ENCODE measurements at places on chromosomes 2 and 18.

GRCh38 chr18:13376841-13377351, 158.3 kb downstream of the LDLRAD4 start:
- peak; percentile 42 for DNase-seq

- no peak for DNase-seq
These were observed 12.1 kb upstream of the CYBRD1 start for GRCh38 chr2:171509945-171510731.

GRCh38 chr2:187169864-187170263, 278.2 kb downstream of the CALCRL start:
- DNase-seq = no peak

DNA sequence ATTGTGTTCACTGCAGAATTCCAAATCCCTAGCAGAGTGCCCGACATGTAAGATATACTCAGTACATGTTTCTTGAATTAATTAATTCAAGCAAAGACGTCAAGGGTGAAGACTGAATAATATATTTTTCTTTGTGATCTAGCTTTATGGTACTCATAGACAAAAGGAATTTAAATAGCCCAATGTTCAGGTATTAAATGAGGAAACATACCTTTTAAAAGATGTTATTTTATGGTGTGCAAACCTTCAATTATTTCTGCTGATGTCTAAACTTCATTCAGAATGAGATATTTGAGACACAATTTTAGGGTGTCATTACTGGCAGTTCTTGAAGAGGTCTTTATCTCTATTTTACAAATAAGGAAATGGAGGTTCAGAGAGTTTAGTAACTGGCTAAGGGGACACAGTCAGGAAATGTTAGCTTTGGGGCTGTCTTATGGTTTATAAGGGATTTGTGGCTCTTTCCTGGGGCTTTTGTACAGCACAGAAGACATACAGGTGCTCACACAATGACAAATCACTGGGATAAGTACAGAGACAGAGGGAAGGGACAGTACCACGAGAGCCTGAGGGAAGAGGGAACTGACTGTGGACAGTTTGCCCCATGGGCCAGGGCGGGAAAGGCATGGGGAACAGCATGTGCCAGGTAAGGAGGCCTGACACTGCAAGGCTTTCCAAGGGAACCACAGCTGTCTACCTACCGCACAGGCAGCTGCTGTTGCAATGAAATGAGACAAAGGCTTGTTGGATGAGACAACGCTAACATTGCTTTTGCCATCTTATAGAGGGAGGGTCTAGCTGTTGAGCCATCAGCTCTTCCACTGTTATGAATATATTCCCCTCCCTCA, 155.3 kb downstream of the DDX1 start:
- no peak for DNase-seq

DNA sequence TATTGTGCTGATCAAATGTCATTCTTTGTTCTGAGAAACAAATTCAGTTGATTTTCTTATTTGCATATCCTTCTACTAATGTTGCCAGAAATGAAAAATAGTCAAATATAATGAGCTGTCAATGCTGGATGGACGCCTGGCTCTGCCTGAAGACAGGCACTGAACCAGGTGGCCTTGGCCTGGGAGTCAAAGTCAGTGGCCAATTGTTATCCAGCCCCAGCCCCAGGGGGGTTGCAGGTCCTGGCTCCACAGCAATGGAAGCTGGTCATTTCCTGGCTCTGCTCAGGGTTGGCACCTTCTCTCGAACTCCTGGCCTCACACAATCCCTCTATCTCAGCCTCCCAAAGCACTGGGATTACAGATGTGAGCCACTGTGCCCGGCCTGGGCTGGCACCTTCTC, 176.8 kb upstream of the GLI2 start:
- no peak for DNase-seq

DNA sequence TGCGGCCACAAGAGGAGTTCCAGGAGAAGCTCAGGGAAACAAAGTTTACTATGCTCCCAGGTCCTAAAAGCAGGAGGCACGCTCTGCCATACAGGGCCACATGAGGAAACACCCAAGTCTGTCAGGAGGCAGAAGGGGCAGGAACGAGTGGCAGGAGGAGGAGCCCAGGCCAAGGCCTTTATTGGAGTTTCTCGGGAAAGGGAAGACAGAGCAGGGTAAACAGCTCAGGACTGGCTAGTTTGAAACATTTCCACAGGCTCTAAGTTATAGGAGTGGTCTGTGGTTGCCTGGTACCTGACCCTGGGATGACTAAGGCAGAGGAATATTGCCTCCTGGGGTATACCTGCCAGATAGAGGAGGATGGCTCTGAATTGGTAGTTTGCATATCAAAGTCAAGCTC, 3.7 kb upstream of the ZNF638 start:
- DNase-seq = no peak

- no peak for DNase-seq
These were observed 335.3 kb downstream of the RIT2 start for GRCh38 chr18:42780171-42780570.

GRCh38 chr18:44452346-44452745, 228.3 kb upstream of the SETBP1 start:
- no peak for DNase-seq

GRCh38 chr18:76391038-76391437, 104.0 kb downstream of the ZNF516 start:
- DNase-seq = no peak

- no peak for DNase-seq
These were observed 208.1 kb downstream of the MEMO1 start for GRCh38 chr2:31802711-31803110.

GRCh38 chr2:22855081-22855480, 529.9 kb upstream of the KLHL29 start:
- DNase-seq = no peak

DNA sequence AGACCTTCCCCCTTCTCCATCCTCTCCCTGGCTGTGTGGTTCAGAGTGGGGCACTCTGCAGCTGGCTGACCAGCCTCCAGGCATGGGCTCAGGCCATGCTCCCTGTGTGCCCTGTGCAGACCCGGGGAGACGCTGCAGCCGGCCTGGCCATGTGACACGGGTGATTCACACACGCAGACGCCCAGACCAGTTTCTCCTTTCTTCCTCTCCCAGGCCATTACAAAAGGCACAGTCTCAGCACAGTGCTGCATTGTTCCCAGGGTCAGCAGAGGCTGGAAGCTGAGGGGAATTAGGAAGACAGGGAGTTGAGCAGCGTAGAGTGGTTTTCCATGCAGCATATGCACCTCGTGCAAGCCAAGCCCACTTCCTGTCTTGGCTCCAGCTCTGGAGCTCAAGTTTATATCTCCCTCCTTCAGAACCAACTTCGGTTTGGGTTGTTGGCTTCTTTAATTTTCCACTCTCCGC, 288.5 kb downstream of the TNS1 start:
- no peak for DNase-seq

DNA sequence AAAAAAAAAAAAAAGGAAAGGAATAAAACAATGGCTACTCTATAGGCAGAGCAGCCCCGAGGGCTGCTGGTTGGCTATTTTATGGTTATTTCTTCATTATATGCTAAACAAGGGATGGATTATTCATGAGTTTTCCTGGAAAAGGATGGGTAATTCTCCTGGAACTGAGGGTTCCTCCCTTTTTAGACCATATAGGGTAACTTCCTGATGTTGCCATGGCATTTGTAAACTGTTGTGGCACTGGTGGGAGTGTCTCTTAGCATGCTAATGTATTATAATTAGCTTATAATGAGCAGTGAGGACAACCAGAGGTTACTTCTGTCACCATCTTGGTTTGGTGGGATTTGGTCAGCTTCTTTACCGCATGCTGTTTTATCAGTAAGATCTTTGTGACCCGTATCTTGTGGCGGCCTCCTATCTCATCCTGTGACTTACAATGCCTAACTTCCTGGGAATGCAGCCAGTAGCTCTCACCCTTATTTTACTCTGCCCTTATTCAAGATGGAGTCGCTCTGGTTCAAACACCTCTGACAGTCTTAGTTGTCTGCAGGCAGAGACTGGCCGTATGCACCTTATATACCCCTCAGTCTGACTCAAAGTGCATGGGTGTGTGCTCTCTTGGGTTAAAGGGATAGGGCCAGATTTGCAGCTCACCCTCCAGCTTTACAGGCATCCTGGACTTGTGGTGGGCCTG, 57.7 kb downstream of the HAUS1 start:
- no peak for DNase-seq

GRCh38 chr2:217000406-217000805, 140.5 kb upstream of the TNP1 start:
- DNase-seq = no peak

DNA sequence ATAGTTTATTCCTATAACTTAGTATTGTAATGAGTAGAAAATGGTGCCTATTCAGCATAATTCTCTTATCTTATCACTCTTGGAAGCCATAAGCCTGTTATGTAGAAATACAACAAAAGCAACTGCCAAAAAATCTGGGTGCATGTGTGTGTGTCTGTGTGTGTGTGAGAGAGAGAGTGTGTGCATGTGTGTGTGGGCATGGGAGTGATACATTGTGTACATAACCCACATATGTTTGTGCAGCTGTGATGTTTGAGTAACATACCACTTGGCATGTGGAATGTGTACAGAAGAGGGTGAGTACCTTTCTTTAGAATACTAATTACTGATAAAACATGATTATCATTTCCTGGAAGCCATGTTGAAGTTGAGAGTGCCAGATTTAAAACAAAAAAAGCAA, 642.3 kb upstream of the SYT4 start:
- DNase-seq = no peak

DNA sequence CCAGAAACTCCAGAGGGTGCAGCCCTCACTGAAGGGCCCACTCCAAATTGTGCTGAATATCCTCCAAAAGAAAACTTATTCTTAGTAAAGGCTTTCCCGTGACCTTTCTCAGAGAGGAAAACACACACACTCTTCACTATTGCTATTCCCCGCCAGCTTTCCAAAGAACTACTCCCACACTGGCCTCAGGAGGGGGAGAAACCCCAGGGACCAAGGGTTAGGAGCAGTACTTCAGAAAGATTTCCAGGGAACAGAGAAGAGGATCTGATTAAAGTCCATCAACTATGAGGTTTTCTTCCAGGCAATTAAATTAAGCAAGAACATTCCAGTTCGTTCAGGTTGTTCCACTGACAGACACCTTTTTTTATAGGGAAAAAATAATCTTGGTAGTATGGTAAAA, 150.2 kb downstream of the TTC32 start:
- DNase-seq = no peak

GRCh38 chr18:59736061-59736460, 38.8 kb upstream of the CCBE1 start:
- DNase-seq = no peak

DNA sequence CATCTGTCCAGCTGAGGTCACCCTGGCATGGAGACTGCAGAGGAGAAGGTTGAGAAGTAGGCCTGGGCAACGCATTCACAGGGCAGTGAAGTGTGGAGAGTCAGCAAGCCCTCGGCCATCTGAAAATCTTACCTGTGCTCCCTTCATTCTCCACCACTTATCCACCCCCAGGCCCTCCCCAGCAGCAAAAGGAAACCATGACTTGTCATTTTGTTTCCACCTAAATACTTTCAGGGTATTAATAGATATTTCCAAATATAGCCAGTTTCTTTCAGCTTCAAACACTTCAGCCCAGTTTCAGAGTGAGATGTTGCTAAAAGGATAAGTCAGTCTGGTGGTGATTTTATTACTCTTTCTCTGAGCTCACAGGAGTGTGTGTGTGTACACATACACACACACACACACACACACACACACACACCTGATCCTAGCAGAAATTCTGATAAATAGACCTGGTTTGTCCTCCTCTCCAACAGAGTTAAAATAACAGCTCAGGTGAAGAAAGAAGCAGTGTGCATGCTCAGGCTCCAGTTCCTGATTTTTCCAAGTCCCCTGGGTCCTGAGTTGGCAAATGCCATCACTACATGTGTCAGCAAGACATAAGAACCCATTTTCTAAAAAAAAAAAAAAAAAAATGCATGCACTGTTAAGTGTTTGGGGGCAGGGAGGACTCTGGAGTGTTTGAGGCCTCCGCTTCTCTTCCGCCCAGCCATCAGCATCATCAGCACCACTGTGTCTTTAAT, 82.8 kb downstream of the LOXHD1 start:
- no peak for DNase-seq

DNA sequence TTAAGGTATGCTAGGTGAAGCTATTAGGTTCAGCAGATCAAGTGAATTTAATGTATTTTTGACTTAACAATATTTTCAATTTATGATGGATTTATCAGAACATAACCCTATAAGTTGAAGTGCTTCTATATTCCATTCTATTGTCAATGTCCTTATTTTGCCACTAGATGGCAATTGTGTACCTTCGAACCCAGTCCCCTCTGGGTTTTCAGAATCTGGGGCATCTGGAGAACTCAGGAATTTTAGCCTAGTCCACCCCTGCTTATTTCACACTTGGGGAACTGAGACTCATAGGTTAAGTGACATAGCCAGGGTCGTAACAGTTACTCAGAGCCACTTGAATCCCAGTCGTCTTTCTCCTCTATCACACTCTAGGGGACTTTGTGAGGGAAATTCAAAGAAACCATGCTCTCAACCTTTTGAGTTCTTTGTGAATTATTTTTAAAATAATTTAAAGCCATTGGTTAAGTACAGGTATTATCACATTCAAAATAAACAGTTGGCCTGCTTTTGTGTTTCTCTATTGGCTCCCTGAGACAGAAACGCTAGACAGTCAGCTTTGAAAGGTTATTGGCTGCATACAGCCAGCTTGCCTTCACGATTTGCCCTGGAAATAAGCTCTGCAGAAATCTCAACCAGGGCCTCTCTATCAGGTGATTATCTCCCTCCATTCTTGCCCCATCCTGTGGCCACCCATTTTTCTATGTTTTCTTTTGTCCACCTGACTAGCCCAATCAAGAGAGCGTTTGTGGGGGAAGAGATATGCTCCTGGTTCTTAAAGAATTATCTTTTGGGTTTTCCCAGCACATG, 145.0 kb downstream of the TTC27 start:
- no peak for DNase-seq

- no peak for DNase-seq
These were observed 639.8 kb downstream of the TMEM182 start for GRCh38 chr2:103401621-103402020.

- DNase-seq = no peak
These were observed 51.8 kb downstream of the MYO3B start for GRCh38 chr2:170229744-170230143.

GRCh38 chr2:3008561-3008960, 369.1 kb downstream of the EIPR1 start:
- no peak for DNase-seq

- no peak for DNase-seq
These were observed 240.2 kb downstream of the SH3BP4 start for GRCh38 chr2:235191978-235192377.

DNA sequence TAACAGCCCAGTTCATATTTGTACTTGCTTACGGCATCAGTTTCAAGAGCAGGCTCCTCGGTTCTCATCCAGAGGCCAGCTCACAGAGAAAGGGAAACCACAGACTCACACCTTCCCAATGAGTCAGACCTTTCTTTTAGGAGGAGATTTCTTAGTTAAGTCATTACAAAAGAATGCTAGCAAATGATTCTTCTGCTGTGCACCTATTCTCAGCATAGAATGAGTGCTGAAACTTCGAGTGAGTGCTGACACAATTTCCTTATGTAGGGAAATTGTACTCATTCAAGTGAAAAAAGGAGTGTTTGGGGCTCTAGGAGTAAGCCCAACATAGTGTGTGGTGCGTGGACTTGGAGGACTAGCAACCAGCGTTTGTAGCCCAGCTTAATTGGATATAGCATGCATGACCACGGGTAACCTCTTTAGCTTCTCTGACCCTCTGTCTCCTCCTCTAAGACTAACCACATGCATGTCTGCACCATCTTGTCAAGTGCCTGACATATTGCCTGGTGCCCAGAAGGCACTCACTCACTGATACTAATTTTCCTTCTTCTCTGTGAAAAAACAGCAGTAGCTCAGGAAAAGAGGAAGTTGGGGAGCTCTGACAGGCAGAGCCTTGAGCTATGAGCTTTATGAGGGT, 87.0 kb downstream of the ALPK2 start:
- DNase-seq = no peak

GRCh38 chr2:135245071-135245470, 193.0 kb downstream of the RAB3GAP1 start:
- no peak for DNase-seq
